NCI-H69 (cell line): ENCODE measurements at places on chromosomes 5 and 9.
A peak's percentile ranks its signal among the peaks of the same experiment; 100 is the strongest.

DNA sequence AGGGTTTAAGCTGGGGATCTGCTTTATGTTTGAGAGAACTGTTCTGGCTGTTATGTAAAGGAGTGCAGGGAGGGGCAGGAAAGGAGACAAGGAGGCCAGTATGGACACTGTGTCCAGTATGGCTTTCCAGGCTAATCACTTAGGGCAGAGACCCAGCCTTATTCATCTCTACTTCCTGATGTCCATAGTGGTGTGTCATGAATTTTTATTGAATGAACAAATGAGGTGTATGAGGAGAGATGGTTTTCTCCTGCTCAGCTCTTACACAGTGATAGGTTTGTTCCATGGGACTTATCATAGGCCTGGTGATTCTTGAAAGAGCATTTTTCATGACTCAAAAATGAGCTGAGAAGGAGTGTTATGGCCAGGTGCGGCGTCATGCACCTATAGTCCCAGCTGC lies 20.5 kb upstream of the FGFR4 start:
- DNase-seq: no peak

DNA sequence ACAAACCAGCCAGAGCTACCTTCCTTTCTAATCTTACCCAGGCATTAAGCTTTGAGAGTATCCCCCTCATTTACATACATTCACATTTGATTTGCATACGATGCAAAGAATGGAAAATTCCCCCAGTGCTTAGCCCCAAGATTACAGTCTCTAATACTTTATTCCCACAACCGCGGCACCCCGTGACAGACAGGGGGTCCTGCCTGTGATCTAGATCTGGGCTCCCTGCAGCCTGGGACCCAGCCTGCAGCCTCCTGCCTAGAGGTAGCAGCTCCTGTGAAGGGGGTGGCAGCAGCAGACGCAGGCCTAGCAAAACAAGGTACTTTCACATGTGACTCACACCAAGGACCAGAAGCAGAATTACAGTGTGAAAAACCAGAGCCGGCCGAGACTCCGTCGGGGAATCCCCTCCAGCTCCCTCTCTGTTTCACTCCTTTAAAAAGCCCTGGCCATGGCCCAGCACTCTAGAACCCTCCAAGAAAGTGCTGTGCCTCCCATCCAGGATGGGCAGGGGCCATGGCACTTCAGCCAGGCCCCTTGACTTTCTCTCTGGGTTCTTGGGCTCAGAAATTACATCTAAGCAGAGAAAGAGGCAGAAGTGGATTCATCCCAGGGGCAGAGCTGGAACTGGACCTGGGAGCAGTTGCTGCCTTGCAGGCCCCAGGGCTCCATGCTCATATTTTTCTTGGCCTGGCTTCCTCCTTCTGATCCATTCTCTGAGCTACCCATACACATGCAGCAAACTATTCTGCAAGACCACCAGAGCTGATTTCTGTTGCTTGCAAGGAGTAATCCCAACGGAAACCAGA lies 14.0 kb upstream of the TCF7 start:
- DNase-seq: no peak

GRCh38 chr5:56527174-56527573 lies 288.2 kb upstream of the MAP3K1 start:
- no peak for DNase-seq

GRCh38 chr5:116626272-116626723 lies 51.7 kb upstream of the SEMA6A start:
- peak; percentile 94 for DNase-seq

DNA sequence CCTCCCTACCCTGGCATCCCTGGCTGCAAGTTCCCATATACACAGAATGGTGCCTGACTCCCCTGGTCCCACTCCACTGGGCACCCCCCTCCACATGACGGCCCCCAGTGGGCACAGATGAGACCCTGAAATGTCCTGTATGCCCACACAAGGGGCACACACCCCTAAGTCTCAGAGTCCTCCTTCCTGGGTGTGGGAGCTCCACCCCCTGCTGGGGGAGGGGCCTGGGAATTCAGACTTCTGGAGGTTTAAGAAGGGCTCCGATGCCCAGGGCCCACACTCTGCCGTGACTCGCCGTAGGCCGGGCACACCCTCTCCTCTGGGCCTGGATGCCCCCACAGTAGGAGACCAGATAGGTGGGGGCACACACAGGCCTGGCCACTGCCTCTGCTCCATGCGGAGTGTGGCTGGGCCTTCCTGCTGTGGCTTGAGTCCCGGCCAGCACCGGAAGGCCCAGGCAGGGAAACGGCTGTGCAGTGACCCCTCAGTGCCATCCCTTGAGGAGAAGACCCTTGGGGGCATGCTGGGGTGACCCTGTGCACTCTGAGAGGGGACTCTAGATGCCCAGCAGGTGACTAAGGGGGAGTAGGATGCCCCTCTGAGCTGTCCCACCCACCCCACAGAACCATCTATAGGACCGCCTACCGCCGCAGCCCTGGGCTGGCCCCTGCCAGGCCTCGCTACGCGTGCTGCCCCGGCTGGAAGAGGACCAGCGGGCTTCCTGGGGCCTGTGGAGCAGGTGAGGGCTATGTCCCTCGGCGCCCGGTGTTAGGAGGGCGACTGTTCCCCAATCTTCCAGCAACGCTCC lies 6.5 kb downstream of the EGFL7 start:
- no peak for DNase-seq

GRCh38 chr5:169970911-169971765 lies 9.2 kb downstream of the INSYN2B start:
- DNase-seq: peak; percentile 63
